Cortex of kidney (tissue), 1 donor: ENCODE measurements at places on chromosomes 2 and 18.

DNA sequence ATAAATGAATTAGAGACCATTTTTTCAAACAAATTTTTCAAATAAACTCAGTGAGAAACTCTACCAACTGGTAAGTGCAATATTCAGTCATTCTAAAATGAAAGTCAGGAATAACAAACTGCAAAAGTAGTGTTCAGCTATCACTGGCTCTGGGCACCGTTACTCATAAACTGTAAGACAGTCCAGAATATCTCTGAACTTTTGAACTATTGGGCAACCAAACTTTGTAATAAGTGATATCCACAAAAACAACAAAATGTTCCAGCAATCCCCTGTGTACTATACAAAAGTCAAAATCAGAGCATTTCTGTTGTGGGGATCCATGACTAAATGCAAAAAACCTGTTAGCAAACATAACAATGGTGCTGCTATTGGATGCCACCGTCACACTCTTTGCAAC lies 56.3 kb downstream of the SLC25A12 start:
- no peak for DNase-seq

- no peak for DNase-seq
Measured at GRCh38 chr2:227829337-227829736, 15.7 kb downstream of the CCL20 start.

GRCh38 chr18:56388571-56388970 lies 249.8 kb downstream of the TXNL1 start:
- no peak for DNase-seq

DNA sequence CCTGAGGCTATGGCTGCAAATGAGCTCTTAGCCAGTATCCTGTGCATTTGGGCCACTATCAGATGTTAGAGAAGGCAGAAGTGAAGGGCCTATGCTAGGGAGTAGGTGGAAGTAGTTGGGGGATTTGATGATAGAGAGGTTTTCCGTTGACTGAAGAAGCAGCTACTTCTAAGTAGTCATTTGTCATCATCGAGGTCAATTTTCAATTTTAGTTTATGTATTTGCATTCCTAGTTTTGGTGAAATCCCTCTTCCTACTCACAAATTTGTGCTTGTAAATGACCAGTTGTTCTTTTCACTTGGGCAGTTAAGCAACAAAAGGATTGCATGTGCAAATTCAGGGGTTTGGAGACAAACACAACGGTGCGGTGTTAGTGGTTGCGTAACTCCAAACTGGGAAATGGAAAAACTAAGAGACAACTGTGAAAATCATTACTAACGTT lies 48.5 kb upstream of the PELI1 start:
- no peak for DNase-seq

DNA sequence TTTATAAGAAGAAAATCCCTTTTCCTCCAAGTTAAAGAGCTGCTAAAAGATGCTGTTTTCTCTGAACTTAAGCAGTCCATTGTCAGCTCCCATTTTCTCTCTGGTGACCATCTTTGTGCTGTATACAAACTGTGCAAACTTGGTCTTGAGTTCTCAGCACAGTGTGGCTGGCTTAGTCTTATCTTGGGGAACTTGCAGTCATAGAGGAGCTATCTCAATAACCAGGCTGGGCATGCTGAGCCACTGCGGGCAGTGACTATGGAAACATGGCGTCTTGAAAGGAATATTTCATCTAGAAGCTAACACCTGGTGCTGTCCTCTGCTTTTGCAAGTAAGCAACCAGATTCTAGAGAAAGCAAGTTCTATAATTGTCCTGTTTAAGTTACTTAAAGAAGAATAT lies 1334.4 kb upstream of the CELF4 start:
- no peak for DNase-seq
